ENCODE measurements at places on chromosomes 4 and X. TPM values are rescaled to one million over a fixed set of nuclear protein-coding genes. Genes with fewer than 3 reads are reported as not detected.

DNA sequence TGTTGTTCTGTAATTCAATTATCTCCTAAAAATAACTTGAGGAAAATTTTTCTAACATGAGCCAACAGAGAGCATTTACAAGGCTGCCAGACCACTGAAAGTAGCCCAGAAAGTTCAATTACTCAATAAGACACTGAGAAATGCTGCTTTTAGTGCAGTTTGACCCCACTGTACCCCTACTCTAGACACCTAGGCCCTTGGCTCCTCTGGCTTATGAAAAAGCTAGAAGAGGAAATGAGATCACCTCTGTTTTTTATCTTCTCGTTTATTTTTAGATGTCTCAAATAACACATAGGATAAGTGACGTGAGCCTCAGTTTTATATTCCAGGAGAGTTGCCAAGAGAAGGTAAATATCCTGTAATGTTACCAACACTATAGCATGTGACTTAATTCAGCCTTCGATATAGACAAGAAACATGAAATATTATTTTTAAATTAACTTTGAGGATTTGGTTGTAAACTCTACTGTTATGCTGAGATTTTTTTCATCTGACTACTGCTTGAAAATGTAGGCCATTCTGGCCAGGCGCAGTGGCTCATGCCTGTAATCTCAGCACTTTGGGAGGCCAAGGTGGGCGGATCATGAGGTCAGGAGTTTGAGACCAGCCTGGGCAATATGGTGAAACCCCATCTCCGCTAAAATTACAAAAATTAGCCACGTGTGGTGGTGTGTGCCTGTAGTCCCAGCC, 24.4 kb downstream of the TNIP3 start:
- DNase-seq, result no peak

DNA sequence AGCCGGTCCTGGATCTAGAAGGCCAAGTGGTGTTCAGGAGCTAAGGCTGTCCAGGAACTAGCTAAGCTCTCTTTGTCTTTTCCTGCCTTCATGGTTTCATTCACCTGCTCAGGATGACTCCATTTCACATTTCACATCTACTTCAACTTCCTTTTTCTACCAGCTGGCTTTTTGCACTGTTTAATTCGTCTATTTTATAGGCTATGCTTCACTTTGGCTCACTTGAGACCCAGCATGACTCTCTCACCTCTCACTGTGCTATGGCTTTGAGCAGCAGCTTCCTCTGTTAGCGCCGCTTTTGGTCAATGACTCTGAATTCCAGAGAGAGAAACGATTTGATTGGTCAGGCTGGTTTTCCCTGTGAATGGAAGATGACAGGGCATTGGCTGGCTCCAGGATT, 213.5 kb upstream of the CLNK start:
- no peak for DNase-seq

DNA sequence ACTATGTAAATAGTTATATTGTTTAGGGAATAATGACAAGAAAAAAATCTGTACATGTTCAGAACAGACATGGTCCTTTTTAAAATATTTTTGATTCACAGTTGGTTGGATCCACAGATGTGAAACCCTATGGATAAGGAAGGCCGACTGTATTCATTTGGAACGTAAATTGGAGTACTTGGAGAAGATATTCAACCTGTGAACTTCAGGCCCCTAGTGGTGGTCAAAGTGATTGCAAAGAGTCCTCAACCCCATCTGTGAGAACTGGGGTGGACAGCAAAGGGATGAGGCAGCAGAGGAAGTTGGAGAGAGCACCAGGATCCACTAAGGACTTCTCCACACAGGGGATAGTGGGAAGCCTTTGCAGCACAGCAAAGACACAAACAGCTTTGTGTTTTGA, 6.2 kb upstream of the CXCL13 start:
- no peak for DNase-seq

The HSFX3 gene
- 0.74 TPM for total RNA-seq

- DNase-seq, result no peak
Measured at GRCh38 chr4:83589279-83589678, 53.4 kb downstream of the GPAT3 start.

DNA sequence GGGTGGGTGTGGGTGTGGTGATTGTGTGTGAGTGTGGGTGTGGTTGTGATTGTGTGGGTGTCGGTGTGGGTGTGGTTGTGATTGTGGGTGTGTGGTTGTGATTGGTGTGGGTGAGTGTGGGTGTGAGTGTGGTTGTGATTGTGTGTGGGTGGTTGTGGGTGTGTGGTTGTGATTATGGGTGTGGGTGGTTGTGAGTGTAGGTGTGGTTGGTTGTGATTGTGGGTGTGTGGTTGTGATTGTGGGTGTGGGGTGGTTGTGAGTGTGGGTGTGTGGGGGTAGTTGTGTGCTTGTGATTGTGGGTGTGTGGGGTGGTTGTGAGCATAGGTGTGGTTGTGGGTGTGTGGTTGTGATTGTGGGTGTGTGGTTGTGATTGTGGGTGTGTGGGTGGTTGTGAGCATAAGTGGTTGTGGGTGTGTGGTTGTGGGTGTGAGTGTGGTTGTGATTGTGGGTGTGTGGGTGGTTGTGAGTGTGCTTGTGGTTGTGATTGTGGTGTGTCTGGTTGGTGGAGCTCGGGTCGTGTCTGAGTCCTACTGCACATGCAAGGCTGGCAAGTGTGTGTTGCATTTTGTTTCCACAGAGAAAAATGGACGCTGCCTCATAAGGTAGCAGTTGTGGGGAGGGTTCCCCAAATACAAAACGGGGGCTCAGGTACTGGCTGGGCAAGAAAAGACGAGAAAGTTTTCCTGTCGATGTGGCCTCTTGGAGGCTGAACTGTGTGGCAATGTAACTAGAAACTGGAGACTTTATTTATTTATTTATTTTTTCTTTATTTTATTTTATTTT, 116.7 kb downstream of the UBE2K start:
- DNase-seq, result no peak

The CASP3 gene
- total RNA-seq, result 13.8 TPM

DNA sequence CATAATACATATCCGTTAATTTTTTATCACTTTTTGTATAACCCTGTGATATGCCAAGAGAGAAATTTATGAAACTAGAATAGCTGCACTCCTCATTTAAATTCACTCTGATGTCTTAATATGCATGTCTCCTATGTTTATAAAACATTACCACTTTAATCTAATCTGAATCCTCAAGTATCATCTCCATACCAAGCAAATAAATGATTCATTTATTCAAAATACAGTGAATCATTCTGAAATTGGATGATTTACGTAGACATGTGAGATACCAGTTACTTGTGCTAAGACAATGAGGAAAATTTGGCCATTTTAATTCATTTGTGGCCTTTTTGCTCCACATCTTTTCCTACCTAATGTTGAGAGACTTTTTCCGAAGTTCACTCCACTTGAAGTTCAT, 435.1 kb upstream of the FTHL17 start:
- DNase-seq, result no peak

- DNase-seq, result no peak
Measured at GRCh38 chr4:133452678-133453077, 303.6 kb downstream of the PCDH10 start.

- DNase-seq, result no peak
Measured at GRCh38 chr4:19579608-19580007, 672.1 kb upstream of the SLIT2 start.

GRCh38 chrX:140764401-140764919, 54.9 kb downstream of the LINC00632 start:
- no peak for DNase-seq

The POLA1 gene
- 12.2 TPM for total RNA-seq

DNA sequence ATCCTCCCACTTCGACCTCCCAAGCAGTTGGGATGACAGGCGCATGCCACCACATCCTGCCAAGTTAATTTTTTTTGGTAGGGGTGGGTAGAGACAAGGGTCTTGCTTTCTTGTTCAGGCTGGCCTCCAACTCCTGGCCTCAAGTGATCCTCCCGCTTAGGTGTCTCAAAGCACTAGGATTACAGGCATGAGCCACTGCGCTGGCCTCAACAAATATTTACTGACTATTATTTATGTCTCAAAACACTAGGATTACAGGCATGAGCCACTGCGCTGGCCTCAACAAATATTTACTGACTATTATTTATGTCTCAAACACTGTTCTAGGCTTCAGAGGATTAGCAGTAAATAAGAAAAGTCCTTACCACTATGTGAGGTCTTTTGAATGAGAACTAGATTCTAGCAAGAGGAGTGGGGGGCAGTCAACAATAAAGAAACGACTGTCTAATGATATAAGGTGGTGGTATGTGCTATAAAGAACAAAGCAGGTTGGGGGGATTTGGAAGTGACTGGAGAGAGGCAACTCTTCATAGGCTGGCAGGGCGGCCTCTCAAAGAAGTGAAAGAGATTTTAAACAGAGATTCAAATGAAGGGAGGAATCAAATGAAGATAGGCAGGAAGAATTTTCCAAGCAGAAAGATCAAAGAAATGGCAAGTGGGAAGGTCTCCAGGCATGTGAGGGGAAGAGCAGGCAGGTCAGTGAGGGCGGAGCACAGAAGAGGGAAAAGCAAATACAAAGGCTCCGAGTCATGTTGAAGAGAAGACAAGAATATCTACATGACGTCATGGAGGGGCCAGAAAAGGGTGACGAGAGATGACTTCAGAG, 12.7 kb upstream of the ACSL1 start:
- peak; percentile 60 for DNase-seq

The GAGE12J gene
- total RNA-seq, result not detected

DNA sequence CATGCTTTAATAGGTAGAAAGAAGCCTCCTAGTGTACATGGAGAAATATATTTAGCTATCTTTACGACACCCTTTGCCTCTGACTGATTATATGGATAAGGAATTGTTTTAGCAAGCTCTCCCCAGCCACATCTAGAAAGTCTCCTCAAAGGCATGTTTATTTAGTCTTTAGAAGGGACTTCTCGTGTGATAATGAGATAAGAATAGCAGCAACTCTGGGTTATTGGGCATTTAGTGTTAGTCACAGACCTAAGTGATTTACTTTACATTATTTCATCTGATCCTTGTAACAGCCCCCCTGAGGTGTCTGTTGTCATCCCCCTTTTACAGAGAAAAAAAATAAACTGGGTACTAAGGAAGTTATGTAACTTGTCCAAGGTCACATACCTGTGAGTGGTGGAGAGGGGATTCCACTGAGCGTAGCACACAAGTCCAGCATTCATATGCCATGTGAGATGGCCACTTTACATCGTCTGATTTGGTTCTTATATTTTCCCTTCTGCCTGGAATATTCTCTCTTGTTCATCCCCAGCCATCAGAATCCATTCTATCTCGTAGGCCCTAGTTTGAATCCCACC, 77.7 kb downstream of the TSPAN7 start:
- DNase-seq, result no peak

The GAGE12E gene
- not detected for total RNA-seq

GRCh38 chr4:156749426-156750403, 221.9 kb downstream of the PDGFC start:
- DNase-seq, result no peak

The KLB gene
- 0.23 TPM for total RNA-seq

The FMR1NB gene
- total RNA-seq, result not detected

GRCh38 chrX:49761481-49761880, 65.7 kb upstream of the PAGE1 start:
- no peak for DNase-seq

DNA sequence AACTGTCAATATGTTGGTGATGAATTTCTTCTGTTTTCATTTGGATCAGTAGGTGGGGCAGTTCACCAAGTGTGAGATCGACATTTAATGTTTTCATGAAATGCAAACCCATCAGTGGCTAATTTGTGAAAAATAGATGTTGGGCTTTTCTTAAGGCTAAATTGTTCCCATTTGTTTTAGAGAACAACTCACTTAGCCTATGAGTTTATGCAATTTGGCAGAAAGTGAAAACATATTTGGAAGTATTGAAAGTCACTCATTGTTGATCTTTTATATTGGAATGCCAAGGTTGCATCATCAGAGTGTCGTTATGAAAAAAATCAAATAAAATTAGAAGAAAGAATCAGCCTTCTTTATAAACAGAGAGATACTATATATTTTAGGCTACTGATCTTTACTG, 132.4 kb downstream of the RPA4 start:
- no peak for DNase-seq

DNA sequence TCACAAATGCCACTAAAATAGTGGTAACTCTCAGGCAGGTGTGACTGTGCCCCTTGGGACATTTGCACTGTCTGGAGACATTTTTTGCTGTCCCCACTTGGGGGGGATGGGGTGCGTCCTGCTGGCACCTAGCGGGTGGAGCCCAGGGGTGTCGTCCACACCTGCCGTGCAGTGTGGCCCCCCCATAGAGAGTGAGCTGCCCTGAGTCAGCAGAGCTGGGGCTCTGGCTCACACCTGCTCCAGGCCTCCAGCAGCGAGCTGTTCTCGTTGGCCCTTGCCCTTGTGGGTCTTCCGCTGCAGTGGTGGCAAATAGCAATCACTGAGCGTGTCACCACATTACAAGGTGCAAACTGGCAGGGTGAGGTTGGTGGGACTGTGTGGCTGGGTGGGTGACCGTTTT, 64.6 kb downstream of the CLDN34 start:
- DNase-seq, result no peak

The ARFIP1 gene
- 38.9 TPM for total RNA-seq

DNA sequence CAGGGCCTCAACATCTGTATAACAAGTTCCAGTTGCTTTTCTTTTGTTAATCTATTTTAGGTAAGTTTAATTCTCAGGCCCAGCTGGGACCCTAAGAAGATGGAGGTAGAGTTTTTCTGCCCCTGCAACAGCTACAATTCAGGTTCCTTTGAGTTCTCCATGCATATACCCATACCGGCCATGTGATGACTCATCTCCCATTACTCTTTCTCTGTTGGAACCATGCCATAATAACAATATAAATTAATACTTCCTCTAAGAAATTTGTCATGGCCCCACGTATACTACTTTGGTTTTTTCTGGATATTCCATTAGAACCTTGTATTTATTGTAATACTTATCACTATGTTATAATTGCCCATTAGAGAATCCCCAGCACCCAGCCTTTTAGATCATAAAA, 1.3 kb upstream of the INTU start:
- DNase-seq, result no peak

DNA sequence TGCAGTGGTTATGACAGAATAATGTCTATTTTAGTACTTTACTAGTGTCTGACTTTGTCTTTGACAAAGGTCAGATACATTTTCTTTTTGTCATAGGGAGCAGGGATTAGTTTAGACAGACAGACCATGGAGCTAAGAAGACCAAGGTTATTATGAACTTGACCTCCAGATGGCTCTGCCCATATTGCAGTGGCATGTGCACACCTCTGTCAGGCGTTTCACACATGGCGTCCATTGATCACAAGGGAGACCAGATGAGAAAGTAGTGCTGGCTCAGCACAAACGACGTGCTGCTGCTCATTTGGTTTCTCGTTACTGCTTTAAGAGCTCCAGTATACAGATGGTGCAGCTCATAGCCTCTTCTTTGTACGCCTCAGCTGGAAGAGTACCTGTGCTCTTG, 56.3 kb upstream of the HPSE start:
- no peak for DNase-seq

DNA sequence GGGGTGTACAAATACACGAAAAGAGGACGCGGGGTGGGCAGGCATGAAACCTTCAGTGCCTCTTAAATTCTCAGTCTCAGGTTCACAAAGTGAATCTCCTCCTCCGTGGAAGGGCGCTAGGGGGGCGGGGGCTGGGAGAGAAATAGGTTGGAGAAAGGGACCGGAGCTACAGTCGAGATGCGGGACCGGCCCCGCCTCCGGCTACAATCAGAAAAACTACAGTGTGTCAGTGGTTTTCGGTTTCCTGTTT, 3.4 kb downstream of the MAML3 start:
- peak; percentile 92 for DNase-seq

GRCh38 chr4:124590480-124590879, 122.1 kb downstream of the ANKRD50 start:
- DNase-seq, result no peak
